Effector memory CD4-positive, alpha-beta T cell (primary cell): ENCODE measurements at places on chromosomes 2 and 18.

GRCh38 chr2:219958941-219959340 lies 331.5 kb downstream of the SLC4A3 start:
- DNase-seq, result no peak

- no peak for DNase-seq
Observed at GRCh38 chr2:3683748-3684454, 19.5 kb upstream of the DCDC2C start.

DNA sequence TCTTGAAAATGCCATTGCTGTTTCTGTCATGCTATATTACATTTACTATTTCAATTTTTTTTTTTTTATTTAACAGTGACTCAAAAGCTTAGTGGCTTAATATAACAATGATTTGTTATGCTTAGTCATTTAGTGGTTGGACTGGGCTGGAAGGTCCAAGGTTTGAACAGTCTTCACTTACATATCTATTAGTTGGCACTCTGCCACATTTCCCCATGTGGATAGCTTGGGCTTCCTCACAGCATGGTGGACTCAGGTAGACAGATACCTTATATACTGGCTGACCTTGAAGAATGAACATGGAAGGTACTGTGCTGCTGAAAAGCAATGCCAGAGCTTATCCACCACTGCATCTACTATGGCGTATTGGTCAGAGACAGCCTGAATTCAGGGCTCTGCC lies 909.5 kb upstream of the SOX11 start:
- no peak for DNase-seq

GRCh38 chr2:105741617-105742016 lies 3.1 kb upstream of the NCK2 start:
- DNase-seq, result no peak

- DNase-seq, result no peak
Observed at GRCh38 chr2:61266632-61267505, 104.9 kb downstream of the C2orf74 start.

DNA sequence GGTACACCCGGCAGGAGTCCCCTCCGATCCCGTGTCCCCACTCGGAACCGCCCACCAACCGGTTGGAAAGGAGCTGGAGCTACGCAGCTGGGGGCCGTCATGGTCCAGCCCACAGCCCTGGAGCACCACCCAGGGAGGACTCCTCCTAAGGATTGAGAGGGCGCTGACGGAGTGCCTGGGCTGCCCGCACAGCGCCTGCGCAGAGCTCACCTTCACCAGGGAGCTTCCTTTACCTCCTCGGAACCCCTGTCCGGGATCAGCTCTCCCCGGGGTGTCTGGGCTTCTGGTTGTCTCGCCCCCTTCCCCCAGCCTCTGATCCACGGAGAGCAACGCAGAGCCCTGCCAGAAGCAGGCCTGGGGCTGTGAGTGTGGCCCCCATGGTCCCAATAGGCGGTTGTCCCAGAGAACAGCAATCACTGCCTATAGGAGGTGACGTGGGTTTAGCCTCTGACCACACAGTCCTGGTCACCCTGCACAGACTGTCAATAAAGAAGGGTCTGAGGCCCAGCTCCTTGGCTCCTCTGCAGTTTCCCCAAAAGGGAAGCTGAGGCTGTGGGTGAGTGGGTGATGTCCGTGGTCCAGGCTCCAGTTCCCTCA lies 14.6 kb downstream of the ALPG start:
- DNase-seq, result no peak

DNA sequence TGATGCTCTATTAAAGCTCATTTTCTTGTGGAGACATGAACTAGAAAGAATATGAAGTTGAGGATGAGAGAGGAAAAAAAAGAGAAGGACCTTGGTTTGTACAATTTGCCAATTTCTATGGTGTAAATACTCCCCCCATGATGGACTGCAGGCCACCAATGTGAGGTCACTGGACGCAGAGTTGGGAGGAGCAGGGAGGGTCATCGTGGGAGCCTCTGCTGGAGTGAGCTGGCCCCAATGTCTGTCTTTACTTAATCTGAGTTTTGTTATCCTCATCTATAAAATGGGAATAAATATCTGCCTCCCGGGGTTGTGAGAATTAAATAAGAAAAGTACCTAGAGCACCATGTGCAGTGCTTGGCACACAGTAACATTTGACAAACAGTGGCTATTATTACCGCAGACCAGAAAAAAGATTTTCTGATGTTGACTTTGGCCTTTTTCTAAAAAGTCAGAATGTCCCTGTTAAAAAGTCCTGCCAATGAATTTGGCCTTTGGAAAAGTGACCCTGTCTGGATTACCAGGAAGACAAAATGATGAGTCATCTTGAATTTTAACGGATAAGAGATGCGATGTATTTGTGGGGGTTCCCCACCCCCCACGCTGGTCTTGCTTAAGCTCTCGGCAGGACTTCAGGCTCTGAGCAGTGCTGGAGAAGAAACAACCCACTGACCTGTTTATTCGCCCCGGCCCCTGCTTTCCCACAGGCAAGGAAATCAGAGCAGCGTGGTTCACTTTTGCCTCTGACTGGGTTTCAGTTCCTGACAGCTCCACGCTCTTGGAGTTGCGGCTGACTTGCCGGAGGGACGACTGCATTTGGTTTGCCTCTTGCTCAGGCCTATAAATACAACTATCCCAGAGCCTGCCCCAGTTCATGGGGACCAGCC lies 50.3 kb upstream of the FOSL2 start:
- no peak for DNase-seq
